NCI-H446 (cell line): ENCODE measurements at places on chromosomes 1 and 21.

DNA sequence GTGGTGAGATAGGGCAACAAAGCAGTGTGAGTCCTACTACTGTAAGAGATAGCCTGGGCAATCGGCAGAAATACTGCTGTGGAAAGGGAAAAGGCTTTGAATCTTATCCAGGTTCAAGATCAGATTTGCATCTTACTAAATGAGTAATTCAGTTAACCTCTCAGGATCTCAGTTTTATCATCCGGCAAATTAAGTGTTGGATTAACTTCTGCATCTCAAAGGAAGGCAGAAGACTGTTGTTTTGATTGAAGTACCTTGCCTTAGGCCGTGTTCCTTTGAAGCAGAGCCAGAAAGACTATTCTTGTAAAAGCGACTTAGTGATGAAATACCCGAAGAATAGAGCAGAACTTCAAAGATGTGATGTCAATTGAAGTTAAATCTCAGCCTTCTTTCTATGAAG, 612.9 kb upstream of the USP24 start:
- no peak for DNase-seq

DNA sequence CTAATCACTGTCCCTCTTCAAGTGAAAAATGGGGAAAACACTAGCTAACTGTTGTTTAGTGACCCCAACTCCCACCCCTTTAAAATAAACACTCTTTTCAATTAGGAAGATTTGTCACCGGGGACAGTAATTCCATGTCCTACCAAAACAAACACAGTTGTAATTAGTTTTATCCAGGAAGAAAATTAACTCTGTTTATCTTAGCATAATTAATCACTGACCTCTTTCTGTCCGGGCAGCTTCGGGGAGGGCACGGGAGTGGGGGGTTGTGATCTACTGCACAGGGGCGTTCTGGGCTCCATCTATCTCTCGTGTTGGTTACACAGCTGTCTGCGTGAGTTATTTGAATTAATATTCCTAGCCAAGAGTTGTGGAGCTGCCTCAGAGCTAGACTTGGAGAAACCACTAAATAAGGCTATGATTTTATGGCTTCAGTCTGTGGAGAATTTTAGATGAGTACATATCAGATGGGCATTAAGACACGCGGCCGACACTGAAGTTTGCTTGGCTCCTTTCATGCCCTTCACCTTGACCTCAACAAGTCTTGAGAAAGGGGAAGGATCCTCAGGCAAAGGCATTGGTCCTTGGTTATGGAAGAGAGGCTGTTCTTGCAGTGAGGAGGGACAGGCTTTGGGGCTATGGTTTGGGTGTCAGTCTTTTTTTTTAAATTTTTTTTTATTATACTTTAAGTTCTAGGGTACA, 102.0 kb upstream of the TRABD2B start:
- DNase-seq = no peak

- DNase-seq = no peak
Observed at GRCh38 chr21:45788637-45789506, 145.3 kb downstream of the PCBP3 start.

DNA sequence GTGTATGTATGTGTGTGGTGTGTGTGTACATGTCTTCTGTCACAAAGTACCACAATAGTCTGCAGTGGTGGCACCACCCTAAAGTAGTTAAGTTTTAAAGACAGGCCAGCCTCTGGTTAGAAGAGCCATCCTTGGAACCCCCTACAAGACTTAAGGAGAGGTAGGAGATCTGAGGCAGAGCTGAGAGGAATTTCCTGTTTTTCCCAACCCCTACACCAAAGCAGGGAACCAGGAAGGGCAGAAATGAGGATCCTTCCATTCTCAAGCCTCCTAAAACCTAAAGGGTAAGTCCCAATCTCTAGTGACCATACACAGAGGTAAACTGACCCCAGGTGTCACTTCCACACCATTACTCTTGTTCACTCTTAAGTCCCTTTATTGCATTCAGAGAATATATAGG, 11.1 kb downstream of the PEA15 start:
- no peak for DNase-seq

DNA sequence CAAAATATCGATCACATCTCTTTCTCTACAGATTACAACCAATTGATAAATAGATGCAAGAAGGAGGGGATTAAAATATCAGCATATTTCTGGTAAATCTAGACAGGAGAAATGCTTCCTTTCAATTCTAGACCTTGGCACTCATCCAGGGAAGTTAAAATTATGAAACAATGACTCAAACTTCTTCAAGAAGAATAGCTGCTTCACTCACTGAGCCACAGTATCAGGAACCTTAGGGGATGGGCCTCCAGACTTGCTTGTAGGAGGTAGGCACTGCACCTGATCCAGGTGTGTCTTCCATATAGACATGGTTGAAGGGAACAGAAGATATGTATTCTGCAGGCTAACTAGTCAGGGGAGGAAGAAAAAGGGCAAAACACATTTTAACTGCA, 9.8 kb downstream of the SLAMF7 start:
- no peak for DNase-seq

DNA sequence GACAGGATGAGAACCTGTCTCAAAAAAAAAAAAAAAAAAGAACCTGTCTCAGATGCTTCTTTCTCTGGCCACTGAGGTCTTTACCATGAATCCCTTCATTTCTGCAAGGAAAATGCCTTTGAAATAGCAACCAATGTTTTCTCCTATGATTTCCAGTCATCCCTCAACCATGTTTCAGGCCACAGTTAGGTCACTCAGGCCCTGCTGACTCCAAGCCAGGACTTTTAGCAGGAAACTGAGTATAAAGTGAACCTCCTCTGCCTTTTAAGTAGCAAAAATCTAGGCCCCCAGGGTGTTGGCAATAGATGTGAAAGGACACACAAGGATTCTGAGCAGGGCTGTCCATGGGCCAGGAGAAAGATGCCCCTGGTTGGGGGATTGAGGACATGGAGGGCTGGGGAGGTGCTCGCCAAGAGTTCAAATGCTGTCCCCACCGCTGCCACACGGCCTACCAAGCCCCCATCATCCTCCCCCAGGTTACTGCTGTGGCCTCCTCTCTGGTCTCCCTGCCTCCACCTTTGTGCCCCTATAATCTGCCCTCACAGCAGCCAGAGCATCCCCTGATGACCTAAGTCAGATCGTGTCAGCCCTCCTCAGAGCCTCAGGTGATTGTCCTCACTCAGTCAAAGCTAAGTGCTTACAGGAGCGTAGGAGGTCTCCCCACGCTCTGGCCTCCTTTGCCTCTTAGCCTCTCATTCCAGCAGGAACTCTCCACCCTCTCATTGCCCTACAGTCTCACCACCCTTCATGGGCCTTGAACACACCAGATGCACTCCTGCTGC, 54.6 kb downstream of the MATN1 start:
- DNase-seq = no peak

DNA sequence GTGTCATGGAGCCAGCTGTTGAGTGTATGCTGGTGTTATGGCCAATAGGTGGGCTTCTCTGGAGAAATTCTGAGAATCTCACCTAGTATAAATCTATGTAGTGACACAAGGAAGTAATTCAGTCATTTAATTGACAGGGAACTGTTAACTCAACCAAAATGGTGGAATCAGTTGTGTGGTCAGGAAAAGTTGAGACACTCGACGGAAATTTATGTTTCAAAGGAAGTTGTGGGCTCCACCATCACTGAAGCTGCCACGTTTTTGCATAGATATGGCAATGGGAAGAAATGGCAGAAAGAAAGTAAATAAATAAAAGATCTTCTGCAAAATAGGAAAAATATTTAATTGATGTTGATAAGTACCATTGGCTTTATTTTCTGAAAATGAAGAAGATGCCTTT, 84.5 kb downstream of the ATP6V1G3 start:
- DNase-seq = no peak

- DNase-seq = no peak
Observed at GRCh38 chr21:44515359-44516165, 24.4 kb downstream of the KRTAP10-1 start.

DNA sequence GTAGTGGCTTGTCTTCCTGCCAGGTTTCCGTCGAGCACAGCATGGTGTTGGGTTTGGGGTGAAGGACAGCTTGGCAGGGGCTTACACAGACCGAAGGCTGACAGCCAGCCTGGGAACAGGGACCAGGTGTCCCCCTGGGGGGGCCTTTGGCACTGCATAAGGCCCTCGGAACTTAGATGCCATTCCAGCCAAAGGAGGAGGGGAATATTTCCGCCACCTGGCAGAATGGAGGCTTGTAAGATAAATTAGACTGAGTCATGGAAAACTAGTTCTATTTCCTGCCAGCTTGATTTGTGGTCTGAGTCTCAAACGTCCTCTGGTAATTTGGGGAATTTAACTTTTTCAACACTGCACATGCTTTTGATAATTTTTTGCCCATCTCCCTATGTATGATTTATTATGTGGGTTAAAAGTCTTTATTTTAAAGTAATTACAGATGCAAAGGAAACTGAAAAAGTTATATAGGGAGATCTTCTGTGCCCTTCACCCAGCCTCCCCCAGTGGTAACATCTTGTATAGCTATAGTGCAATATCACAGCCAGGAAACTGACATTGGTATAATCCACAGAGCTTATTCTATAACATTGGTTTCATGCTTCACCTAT, 11.5 kb upstream of the TMEM51 start:
- peak; percentile 81 for DNase-seq

DNA sequence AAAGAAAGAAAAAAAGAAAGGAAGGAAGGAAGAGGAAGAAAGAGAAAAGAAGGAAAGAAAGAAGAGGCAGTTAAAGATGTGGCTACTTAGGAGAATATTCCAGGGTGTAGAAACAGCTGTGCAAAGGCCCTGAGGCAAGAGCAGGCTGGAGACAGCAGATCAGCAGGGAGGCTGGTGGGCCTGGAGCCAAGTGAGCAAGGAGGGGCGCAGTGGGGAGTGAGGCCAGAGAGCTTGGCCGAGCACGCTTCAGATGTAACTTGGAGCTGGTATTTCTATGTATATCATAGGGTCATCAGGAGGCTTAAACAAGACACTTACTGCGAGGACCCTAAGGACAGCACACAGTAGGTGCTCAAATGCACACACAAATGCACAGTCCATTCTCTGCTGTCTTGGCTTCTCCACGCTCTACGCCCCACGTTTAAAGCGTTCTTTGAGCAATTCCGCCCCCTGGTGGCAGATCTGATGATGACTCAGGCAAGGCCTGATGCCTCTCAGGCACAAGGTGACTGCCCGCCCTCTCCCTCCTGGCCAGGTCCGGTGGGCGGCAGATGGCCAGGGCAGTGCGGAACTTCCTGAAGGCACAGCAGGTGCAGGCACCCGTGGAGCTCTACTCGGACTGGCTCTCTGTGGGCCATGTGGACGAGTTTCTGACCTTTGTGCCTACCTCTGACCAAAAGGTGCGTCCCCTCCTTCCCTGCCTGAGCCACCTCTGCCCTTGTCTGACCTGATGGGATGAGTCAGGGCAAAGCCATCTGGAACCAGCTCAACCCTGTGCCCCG, 11.9 kb upstream of the PADI3 start:
- DNase-seq = peak; percentile 59

DNA sequence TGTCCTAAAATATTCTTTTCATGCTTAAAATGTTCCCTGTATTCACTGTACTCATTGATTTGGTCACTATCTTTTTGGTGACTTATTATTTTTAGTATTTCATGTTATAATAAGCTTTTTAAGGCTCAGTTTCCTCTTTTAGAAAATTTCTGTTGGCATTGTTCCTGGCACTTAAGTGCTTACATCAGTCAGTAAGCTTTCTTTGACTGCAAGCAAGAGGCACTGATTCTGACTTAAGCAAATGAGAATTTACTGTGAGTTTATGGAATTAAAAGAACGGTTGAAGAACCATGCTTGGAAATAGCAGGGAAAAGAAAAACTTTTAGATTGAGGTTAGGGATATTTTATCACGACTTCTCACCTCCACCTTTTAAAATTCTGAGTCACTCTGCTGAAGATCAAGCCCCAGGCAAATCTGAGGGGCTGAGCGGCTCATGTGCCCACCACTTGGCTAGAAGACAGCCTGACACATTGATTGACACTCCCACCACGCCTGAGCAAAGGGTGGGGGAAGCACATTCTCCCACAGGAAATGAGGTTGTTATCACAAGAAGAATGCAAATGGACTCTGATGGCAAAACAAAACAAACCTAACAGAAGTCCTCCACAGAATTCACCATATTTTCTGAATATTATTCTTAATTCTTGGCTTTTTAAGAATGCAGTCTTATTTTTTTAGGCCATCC, 102.8 kb downstream of the KCTD3 start:
- DNase-seq = no peak

- no peak for DNase-seq
Observed at GRCh38 chr1:72438270-72438669, 155.9 kb upstream of the NEGR1 start.

DNA sequence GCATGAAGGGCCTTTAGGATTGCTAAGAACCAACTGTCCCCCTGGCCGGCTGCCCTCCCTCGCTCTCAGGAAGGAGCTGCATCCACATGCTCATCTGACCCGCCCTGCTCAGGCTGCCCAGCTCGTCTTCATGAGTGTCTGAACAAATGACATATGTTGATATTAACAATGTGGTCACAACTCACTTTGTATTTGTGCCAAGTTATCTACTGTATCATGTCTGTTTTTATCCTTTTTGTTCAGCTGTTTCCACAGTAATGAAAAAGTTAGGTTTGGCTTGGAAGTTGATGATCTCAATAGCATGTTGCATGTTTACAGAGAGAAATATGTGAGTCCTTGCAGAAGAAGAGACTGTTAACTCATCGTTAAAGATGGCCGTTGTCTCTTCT, 75.1 kb downstream of the PHTF1 start:
- peak; percentile 47 for DNase-seq

DNA sequence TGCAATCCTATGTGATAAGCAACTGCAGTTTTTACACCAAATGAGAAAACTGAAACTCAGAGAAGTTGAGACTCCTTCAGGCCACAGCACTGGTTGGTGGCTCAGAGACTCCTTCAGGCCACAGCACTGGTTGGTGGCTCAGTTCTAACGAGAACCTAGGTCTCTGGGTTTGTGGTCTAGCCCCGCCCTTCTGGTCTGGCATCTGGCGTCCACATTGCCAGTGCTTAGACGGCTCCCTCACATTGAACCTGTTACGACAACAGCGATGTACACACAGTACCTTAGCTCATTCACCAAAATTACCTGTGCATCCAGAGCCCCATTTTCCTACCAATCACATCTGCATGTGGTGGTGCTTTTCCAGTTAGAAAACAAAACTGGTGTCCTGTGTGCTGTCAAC, 66.1 kb downstream of the NID1 start:
- DNase-seq = no peak

GRCh38 chr1:48069662-48070395, 72.6 kb upstream of the TRABD2B start:
- DNase-seq = no peak
